ENCODE measurements at places on chromosomes 11 and 22.

- DNase-seq = no peak
These were observed 81.6 kb downstream of the PDHX start for GRCh38 chr11:34997952-34998528.

DNA sequence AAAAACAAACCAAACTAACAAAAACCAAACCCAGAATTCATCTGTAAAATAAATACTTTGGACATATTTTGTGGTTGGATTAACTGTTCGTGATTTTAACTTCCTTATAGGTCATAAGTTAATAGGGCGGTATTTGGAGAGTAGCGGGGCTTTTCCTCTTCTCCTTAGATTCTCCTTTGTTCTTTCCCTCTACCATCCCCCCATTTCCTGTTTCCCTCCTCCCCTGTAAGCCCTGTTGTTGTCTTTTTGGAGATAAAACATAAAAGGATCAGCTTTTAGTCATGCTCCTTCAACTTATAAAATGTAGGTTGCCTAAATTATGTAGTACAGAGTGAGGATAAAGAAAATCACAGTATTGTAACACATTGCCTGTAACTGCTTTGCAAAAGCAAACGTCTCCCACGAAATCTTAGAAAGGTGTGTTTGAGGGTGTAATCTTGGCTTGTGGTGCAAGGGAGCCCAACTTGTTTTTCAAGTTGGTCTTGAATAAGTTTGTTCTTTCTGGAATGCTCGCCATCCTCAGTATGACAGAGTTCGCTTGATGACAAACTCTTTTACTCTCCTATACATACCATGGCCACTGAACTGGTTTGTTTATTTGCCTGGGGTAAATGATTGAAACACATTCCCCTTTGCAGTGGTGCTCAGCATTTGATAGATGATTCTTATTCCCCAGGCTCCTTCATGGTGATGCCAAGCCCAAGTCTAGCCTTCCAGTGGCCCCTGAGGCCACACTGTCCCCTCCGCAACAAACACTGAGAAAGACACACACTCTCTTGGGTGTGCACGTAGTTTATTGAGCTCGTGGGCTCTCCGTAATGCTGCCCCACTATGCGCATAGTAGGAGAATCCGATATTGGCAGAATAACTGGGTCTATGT lies 49.4 kb downstream of the TEAD1 start:
- no peak for DNase-seq

DNA sequence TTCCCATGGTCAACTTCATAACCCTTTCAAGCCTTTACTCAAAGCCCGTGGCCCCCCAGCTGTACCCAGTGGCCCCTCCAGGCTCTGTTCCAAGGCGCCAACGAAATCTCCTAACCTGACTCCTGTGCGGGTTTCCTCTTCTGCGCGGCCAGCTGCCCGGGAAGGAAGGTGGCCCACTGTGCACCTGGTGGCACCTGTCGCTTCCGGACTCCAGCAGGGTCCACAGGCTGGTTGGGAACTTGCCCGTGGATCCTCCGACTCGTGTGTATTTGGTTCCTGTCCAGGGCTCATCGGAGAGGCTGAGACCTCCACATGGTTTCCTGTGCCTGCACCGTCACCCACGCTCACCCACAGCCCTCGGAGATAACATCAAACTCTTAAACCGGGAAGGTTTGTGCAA lies 335.4 kb downstream of the BRD1 start:
- DNase-seq = no peak

- DNase-seq = no peak
These were observed 18.2 kb upstream of the BMAL1 start for GRCh38 chr11:13259374-13259773.

GRCh38 chr11:64870176-64870892 lies 8.1 kb downstream of the EHD1 start:
- no peak for DNase-seq

DNA sequence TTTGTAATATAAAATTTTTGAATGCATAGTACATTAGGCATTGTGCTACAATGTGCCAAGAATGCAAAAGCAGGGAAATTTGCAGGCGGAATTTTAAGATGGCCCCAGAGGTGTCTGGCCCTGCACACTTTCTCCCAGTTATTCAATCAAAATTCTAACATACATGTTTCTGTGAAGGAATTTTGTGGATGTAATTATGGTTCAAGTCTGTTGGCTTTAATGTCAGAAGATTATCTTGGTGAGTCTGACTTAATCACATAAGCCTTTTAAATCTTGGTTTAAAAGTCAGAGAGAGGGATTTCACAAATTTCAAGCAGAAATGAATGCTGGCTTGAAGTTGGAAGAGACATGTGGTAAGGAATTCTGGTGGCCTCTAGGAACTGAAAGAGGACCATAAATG lies 423.4 kb upstream of the CCDC179 start:
- no peak for DNase-seq

DNA sequence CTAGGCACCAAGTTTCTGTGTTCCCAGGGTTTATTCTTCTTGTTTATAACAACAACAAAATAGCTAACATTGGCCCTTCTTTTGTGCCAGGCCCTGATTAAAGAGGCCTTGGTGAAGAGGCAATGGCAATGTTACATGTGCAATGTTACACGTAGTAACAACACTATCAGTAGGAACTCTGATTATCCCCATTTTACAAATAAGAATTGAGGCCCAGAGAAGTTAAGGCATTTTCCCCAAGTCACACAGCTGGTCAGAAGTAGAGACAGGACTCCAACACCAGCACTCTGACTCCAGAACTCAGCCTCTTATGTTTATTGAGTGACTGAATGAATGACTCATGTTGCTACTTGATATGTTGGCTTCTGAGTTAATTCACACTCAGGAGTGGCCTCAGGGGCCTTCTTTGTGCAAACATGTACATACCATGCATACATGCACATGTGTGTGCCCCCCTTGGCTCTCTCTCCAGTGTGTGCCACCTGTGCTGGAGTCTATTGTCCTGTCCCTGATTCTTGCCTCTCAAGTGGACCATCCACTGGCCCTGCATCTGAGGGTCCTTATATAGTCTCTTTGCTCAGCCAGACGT lies 98.4 kb downstream of the TP53I11 start:
- DNase-seq = no peak

DNA sequence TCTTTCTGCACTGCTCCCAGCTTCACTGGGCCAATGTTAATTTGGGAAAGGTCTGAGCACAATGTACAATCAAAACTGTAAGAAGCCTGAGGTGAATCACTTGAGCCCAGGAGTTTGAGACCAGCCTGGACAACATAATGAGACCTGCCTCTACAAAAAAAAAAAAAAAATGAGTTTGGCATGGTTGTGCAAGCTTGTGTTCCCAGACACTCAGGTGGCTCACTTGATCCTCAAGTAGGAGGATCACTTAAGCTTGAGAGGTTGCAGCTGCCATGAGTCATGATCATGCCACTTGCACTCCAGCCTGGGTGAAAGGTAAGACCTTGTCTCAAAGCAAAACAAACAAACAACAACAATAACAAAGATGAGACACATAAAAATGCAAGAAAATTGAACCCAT lies 38.6 kb upstream of the SC5D start:
- no peak for DNase-seq

GRCh38 chr22:40040927-40041326 lies 46.2 kb downstream of the FAM83F start:
- DNase-seq = no peak

DNA sequence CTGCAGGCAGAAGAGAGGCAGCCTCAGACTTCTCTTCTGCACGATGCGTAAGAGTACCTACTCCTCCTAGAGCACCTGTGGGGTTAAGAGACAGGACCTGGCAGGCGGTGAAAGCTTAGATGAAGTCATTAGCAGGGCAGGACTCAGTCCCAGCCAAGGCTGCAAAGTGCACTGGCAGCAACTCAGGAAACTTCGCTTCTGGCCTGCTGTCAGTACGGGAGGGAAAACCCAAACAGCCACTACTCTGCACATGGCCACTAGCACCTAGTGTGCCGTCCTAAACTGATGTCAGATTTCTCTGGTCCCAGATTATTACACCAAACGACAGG lies 8.8 kb upstream of the KLHL35 start:
- DNase-seq = no peak

- no peak for DNase-seq
These were observed 61.6 kb upstream of the PLET1 start for GRCh38 chr11:112322173-112322790.

- no peak for DNase-seq
These were observed 152.9 kb downstream of the ETS1 start for GRCh38 chr11:128434411-128434810.

GRCh38 chr11:6385046-6385777 lies 5.1 kb upstream of the SMPD1 start:
- DNase-seq = no peak

- no peak for DNase-seq
These were observed 35.9 kb upstream of the SESN3 start for GRCh38 chr11:95266751-95267374.

DNA sequence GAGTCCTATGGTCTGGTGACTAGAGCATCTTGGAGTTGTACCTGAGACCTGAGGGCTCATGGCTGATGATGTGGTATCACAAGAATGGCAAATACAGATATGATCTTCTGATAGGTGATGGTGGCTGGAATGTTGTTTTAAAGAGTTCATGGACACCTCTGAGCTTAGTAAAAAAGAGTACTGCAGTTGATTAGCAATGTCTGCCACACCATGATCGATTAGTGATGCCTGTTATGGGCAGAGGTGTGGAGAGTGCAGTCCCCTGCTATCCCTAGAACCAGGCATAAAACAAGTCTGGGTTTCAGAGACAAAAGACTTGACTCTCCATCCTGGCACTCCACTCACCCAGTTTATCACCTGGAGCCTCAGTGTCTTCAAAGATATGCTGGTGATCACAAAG lies 1.4 kb upstream of the BATF2 start:
- peak; percentile 18 for DNase-seq

DNA sequence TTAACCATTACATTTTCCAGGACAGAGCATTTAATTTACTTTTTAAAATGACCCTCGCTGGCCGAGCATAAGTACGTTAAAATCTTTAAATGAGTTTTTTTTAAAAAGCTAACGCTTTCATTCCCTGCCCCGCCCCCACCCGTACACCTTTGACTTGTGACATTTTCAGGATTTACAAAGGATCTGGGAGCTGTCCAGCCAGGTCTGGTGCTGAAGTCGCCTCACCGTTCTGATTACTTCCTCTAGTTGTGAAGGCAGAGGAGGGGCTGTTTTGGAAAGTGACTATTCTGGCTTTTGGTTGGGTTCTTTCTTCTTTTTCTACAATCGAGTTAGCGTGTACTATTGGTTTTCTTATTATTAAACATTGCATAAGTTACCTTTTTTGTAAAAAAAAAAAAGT lies 2.9 kb downstream of the C11orf87 start:
- DNase-seq = no peak

DNA sequence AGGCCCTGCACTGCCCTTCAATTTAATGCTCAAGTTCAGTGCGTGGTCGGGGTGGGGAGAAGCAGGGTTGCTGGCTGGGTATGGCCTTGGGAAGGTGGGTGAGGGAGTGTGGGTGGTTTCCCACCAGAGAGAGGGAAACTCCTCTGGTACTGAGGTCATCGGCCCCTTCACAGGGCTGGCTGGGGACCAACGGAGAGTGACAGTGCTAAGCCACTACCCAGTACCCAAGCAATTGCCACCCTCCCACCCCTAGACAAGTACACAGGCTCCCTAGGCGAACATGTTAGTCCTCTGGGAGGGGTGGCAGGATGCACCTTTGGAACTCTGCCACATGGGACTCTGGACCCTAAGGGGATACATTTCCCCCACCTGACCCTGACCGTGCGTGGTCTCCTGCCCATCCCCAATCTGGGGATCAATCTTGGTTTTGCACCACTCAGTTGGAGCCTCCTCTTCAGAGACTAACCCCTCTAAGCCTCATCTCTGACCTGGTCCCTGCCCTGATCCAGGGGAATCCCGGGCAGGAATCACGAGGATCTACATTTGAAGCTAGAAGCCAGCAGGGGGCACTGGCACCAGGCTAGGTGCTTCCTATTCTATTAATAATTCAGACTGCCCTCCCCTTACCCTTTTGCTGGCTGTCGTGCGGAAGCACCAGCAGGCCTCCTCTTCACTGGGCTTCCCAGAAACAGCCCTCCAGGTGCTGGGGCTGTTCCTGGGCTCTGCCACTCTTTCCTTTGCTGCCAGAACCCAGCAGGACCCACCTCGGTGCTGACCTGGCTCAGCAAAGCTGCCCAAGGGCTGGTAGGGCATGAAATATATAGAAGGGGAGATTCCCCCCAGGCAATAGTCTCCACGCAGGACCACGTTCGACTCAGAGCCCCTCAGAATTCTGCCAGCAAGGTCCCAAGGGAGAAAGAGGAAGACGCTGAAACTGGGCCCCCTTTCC lies 377.7 kb downstream of the TENM4 start:
- no peak for DNase-seq

- no peak for DNase-seq
These were observed 14.0 kb downstream of the MPEG1 start for GRCh38 chr11:59198726-59199125.

DNA sequence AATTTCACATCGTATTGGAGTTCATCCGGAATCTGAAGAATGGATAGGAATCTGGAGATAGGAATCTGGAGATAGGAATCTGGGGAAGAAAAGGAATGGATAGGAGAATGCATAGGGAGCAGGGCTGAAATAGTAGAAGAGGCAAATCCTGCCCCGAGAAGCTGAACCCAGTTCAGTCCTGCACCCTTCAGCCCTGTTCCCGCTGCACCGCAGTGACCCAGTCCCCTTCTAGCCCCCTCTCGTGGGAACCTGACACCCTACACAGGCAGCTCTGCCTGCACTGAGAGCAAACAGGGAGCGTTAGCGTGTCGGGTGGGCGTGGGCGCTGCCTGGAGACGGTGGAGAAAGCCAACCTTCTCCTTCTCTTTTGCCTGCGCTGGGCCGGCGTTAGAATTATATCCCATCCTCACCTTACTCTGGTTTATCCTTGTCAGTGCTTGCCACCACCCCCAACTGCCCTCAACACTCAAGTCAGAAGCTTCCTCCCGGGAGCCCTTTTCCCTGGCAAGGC lies 1.0 kb upstream of the CCKBR start:
- DNase-seq = no peak

- DNase-seq = no peak
These were observed 29.0 kb upstream of the VWA5A start for GRCh38 chr11:124085997-124086846.

DNA sequence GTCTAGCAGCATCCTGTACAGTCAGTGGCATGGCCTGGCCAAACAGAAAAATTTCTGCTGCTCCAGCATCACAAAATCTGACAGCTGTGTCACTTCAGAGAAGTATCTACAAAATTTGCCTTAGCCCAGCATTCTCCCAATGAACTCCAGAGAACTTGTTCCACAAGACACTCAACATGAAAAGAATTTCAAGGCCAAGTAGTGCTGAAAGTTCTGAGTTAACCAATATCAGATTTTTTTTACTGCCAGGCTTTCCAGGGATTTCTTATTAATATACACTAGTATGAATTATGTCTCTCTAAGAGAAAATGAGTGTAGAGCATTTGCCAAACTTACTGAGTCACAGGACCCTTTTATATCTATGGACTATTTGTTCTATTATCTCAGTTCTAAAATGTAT lies 68.8 kb downstream of the OR5AK2 start:
- no peak for DNase-seq

DNA sequence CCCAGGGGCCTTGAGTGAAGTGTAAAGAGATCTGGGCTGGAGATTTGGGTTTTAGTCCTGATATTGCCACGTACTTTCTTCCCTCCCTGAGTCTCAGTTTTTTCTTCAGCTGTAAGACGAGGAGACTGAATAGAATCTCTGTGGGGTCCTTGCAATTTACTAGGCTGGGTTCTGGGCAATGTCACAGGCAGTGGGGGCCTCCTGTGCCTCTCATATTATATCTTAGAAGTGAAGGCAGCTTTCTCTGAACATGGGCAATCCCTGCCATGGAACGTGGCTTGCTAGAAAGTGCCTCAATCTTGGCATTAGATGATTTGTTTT lies 62.0 kb upstream of the PTPRJ start:
- no peak for DNase-seq

GRCh38 chr11:72741429-72741833 lies 10.8 kb downstream of the ARAP1 start:
- no peak for DNase-seq

GRCh38 chr11:124474079-124474478 lies 28.6 kb upstream of the OR8B8 start:
- no peak for DNase-seq

All from activated CD4-positive, alpha-beta T cell treated with anti-CD3 and anti-CD28 coated beads, Interleukin-2, Interleukin-4, amounts not matched to agents 100 ng/mL and 50 ng/mL, durations not matched to agents 16 hours and 8 hours (primary cell).